ENCODE measurements at places on chromosomes 16 and 17.

- peak; percentile 33 for DNase-seq
Measured at GRCh38 chr16:82867485-82867884, 240.7 kb downstream of the CDH13 start.

DNA sequence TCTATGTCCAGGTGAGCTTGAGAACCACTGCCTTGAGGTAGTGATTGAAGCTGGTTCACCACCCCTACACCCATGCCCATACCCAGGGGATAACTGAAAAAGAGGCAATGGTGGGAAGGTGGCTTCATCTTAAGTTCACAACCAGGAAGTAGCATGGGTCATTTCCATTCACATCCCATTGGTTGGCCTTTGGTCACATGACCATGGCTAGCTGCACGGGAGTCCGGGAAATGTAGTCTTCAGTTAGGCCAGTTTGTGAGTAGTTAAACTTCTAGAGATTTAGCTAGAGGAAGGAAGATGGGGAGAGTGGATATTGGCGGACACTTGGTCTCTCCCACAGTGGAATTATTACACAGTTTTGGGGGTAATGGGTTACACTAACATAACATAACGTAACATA lies 92.9 kb downstream of the RGS9 start:
- no peak for DNase-seq

GRCh38 chr16:2170080-2170479 lies 14.5 kb downstream of the TRAF7 start:
- no peak for DNase-seq

- no peak for DNase-seq
Measured at GRCh38 chr17:37475731-37476420, 13.8 kb upstream of the DUSP14 start.

GRCh38 chr17:36791942-36792475 lies 145.3 kb upstream of the LHX1 start:
- DNase-seq: no peak

Data from fibroblast of villous mesenchyme (primary cell).